HEK293T (cell line): ENCODE measurements at places on chromosomes 12 and 14.

- no peak for DNase-seq
These were observed 991.9 kb downstream of the TMEM121 start for GRCh38 chr14:106518054-106518943.

DNA sequence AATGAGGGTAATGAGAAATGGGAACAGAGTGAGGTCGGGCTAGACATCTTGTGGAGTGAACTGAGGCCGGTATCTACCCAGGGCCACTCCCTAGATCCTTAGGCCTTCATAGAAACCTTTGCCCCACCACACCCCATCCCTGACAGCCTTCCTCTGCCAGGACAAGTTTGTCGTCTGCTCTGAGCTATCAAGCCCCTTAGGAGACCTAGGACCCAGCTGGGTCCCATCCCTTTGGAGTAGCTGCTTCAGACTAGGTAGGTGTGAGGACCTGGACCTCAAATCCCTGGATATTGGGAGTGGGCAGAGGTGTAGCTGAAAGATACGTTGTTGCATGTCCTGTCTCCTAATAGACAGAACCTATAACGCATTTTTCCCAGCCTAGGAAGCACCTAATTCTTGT, at the start of gene TMEM253:
TSS of gene TMEM253 (plus strand) at position 136 of the 400 bp plus-strand sequence. CDS start 278 bp downstream, outside the sequence.
- no peak for DNase-seq

GRCh38 chr12:23579257-23579656, 370.2 kb downstream of the SOX5 start:
- DNase-seq = no peak

GRCh38 chr14:73025544-73025943, 1.4 kb downstream of the ZFYVE1 start:
- DNase-seq = no peak

GRCh38 chr14:67650694-67651093, 23.7 kb downstream of the VTI1B start:
- no peak for DNase-seq

DNA sequence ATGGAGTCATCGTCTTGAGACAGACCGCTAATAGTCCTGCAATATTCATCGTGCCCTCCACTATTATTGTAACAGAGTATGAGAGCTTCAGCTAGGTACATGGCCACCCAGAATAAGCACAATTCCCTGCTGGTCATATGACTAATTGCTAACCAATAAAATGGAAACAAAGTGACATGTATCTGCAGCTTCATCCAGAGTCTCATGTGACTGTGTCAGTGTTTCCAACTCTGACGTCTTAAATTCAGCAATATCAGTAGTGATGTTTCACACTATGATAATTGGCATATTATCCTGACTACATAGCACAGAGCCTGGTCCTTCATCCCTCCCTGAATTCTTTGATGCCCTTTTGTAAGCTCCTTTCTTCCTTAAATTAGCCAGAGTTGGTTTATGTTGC, 167.4 kb downstream of the RPS29 start:
- DNase-seq = no peak

- peak; percentile 61 for DNase-seq
These were observed at the start of gene MANSC1 for GRCh38 chr12:12349711-12350665. Gene MANSC1, minus strand, starts transcription at chr12:12350242. Its CDS starts 6,928 bp downstream, at chr12:12343314.
